ENCODE measurements at places on chromosomes 2 and 18.

GRCh38 chr18:48842259-48843061 lies 108.3 kb downstream of the SMAD7 start:
- peaks cover 12% of the 10 kb centered on the region for H3K36me3 ChIP-seq
- H3K27ac ChIP-seq: peak overlapping the region; percentile 96

- H3K36me3 ChIP-seq: peaks cover 2% of the 10 kb centered on the region
- H3K27me3 ChIP-seq: peaks cover 70% of the 10 kb centered on the region
- no peak for DNase-seq
- peaks cover 18% of the 10 kb centered on the region for H3K4me1 ChIP-seq
Measured at GRCh38 chr2:47346-47725, 1.0 kb upstream of the FAM110C start.

DNA sequence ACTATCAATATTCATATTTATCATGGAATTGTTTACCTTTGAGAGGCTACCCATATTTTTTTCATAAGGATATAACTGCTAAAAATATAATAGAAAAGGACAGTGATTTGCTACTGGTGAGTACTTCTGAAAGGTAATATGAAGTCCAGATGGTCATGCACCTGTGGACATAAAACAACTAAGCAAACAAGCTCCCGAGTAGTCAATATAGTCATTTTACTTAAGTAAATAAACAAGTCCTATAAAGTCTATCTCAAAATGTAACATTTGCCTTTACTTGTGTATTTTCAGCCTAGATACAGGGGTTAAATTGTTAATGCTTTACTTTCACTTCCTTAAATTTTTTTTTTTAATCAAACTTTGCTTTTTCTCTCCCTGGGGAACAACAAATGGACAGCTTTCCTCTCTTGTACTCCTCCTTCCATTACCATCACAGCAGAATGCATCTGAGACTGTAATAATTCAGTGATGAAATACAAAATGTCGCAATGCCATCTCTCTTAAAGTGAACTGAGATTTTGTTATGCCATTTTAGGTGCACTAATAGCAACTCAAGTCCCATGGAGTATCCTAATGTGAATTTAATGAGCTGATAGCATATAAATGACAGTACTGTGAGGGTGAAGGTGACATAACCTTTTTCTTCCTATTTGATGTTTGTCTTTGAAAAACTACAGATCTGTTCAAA lies 1325.4 kb upstream of the ZEB2 start:
- no peak for DNase-seq
- H3K27me3 ChIP-seq: no peaks in the 10 kb centered on the region
- no peaks in the 10 kb centered on the region for H3K36me3 ChIP-seq
- no peak overlapping the region for H3K4me3 ChIP-seq

GRCh38 chr2:121890041-121890440 lies 134.6 kb downstream of the TSN start:
- H3K27me3 ChIP-seq: peaks cover 52% of the 10 kb centered on the region
- DNase-seq: no peak
- no peak overlapping the region for H3K27ac ChIP-seq
- peaks cover 5% of the 10 kb centered on the region for H3K36me3 ChIP-seq

GRCh38 chr2:10721396-10722251 lies at the start of gene ATP6V1C2:
ATP6V1C2 (plus strand) TSS chr2:10721630; CDS start chr2:10722850, 1,220 bp downstream.
- DNase-seq: no peak
- peaks cover 57% of the 10 kb centered on the region for H3K27me3 ChIP-seq
- no peaks in the 10 kb centered on the region for H3K4me1 ChIP-seq

DNA sequence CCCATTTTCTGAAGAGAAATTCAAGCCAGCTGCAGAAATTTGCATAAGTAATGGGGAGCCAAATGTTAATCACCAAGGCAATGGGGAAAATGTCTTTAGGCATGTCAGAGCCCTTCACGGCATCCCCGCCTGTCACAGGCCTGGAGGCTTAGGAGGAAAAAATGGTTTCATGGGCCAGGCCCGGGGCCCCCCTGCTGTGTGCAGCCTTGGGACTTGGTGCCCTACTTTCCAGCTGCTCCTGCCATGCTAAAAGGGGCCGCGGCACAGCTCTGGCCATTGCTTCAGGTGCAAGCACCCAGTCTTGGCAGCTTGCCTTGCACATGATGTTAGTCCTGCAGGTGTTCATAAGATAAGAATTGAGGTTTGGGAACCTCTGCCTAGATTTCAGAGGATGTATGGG lies 1235.7 kb downstream of the DPP10 start:
- no peaks in the 10 kb centered on the region for H3K4me1 ChIP-seq
- no peak overlapping the region for H3K4me3 ChIP-seq
- no peak overlapping the region for H3K27ac ChIP-seq
- no peaks in the 10 kb centered on the region for H3K27me3 ChIP-seq
- DNase-seq: no peak

- peaks cover 8% of the 10 kb centered on the region for H3K4me1 ChIP-seq
- no peak overlapping the region for H3K4me3 ChIP-seq
- peaks cover 2% of the 10 kb centered on the region for H3K36me3 ChIP-seq
- H3K27me3 ChIP-seq: no peaks in the 10 kb centered on the region
- no peak for DNase-seq
- no peak overlapping the region for H3K27ac ChIP-seq
Measured at GRCh38 chr2:135791418-135792190, 45.4 kb downstream of the LCT start.

DNA sequence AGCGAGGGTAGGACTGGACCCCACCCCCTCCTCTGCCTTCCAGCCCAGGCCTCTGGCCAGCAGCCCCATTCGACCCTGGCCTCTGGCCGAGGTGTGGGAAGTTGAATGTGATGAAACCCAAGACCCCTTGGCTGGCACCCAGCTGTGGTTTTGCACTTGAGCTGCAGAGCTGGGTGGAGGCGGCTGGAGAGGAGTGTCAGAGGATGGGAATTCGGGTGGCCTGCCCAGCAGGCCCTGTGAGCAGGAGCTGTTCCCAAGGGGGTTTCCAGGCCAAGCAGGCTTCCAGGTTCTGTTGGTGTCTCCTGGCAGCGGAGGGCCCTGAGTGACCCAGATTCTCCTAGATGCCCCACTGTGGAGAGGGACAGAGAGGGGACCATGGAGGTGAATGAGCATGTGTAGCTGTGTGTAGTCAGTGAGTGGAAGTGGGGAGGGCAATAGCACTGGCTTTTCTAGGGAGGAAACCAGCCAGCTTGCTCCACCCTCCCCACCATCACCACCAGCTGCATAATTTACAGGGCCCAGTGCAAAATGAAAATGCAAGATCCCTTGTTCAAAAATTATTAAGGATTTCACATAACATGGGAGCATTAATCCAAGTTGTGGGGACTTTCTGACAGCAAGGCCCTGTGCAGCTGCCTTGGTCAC lies 172.2 kb upstream of the HAAO start:
- H3K36me3 ChIP-seq: peaks cover 2% of the 10 kb centered on the region
- H3K27ac ChIP-seq: no peak overlapping the region
- no peak overlapping the region for H3K4me3 ChIP-seq
- no peak for DNase-seq
- no peaks in the 10 kb centered on the region for H3K4me1 ChIP-seq

- peaks cover 11% of the 10 kb centered on the region for H3K36me3 ChIP-seq
- DNase-seq: no peak
- H3K27ac ChIP-seq: no peak overlapping the region
- H3K4me1 ChIP-seq: no peaks in the 10 kb centered on the region
- no peaks in the 10 kb centered on the region for H3K27me3 ChIP-seq
Measured at GRCh38 chr2:68134554-68134953, 23.1 kb upstream of the PNO1 start.

GRCh38 chr2:207148020-207148419 lies 17.7 kb downstream of the KLF7 start:
- H3K4me1 ChIP-seq: peaks cover 3% of the 10 kb centered on the region
- no peak for DNase-seq
- peaks cover 9% of the 10 kb centered on the region for H3K36me3 ChIP-seq
- no peak overlapping the region for H3K27ac ChIP-seq
- peaks cover 31% of the 10 kb centered on the region for H3K27me3 ChIP-seq

GRCh38 chr2:8122520-8122919 lies 559.3 kb upstream of the ID2 start:
- H3K36me3 ChIP-seq: no peaks in the 10 kb centered on the region
- peaks cover 3% of the 10 kb centered on the region for H3K4me1 ChIP-seq
- H3K27me3 ChIP-seq: no peaks in the 10 kb centered on the region
